NCI-H1417 treated with DMSO at 0.1 percent for 48 hours (cell line): ENCODE measurements at places on chromosomes 4 and X.

DNA sequence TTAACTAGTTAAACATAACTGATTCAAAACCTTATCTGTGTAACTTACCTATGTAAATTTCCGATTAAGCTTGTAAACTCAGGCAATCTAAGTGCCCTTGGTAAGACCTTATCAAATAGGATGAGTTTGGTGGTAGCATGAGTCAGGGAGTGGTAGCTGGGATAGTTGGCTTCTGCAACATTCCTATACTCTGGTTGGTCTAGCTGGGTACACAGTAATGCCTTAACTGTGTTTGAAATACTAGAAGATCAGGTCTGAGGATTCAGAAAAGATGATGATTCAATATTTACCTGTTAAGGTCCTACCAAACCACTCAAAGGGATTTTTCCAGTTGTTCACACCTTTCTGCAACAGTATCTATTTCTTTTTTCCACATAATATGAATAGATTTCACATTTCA is 5.3 kb downstream of the YIPF7 start:
- DNase-seq = no peak

GRCh38 chrX:120462370-120462769 is 6.7 kb downstream of the LAMP2 start:
- no peak for DNase-seq

DNA sequence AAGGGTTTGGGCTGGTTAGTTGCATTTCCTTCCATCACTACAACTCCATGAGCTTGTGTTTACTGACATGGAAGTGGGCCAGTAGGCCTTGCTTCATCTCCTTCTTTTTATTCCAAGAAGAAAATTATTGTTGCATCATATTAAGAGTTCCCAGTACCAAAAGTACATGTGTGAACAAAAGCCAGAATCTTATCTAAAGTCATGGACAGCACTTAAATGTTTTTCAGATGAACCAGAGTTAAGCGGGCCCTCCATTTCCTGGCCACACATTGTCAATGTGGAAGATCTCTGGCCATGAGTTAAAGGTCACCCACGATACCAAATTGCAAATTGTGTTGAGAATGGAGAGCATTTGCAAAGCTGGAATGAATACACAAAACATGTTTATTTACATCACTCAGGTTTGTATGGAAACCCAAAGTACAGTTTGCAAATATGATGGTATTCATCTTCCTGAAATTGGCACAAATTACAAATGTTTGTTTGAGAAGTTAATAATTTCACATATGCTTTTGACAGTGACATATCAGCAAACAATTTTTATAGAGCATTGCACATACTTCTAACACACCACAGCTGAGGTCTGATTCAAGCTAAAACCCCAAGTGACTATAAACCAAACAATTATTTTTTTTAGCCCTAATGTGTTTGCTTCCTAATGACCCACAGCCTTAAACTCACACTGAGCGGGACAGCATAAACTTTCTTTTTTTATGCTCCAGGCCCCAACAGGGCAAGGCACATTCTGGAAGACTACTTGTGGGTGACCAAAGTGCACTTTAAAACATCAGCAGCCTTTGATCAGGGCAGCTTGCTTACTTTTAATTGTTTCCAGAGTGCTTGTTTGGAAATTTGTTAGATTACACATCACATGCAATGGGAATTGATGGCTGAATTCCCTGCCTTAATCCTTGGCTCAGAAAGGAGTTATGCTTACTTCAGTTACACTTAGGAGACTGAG is 502.9 kb upstream of the SLIT2 start:
- no peak for DNase-seq

DNA sequence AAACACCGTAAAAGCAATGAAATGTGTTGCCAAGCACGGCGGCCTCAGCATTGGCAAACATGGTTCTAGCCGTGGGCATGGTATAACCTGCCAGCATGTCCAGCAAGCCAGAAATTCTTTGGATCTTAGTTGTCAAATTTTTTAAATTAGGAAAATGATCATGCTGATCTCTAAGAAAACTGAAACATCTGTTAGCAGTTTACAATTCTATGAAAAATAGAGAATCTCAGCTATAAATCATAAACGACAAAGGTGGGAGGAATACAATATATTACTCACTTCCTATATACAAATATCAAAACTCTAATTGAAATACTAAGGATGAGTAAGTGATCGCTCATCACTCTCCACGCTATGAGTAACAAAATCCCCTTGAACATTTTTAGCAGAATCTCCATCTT is 130.3 kb downstream of the ADGRA3 start:
- DNase-seq = no peak

DNA sequence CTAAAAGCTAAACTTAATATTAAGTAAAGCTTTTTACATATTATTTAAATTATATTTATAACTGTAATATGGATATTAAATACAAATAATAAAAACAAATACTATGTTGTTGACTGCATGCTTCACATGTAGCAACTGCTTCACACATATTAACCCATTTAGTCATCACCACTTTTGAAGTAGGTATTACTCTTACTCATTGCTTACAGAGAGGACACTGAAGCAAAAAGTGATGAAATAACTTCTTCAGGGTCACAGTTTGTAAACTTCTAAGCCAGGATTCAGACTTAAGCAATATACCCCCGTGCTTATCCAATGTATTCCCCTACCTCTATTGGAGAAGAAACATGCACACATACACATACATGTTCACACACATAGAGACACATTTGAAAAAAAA is 166.6 kb downstream of the DKK2 start:
- DNase-seq = no peak

DNA sequence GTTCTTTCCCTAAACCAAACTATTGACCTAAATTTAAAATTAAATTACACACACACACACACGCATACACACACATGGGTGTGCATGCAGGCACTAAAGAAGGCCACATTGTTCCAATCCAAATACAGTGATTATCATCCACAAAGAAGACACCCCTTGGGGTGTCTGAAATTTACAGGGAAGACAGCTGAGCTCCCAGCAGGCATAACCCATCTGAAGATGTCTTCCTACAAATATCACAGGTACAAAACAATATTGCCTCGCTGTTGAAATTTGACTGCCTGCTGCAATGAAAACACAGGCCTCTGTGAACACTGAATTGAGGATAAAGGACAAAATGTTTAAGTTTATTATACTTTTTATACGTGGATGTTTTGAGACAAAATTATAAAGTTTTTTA is 50.2 kb upstream of the SLC7A11 start:
- no peak for DNase-seq

DNA sequence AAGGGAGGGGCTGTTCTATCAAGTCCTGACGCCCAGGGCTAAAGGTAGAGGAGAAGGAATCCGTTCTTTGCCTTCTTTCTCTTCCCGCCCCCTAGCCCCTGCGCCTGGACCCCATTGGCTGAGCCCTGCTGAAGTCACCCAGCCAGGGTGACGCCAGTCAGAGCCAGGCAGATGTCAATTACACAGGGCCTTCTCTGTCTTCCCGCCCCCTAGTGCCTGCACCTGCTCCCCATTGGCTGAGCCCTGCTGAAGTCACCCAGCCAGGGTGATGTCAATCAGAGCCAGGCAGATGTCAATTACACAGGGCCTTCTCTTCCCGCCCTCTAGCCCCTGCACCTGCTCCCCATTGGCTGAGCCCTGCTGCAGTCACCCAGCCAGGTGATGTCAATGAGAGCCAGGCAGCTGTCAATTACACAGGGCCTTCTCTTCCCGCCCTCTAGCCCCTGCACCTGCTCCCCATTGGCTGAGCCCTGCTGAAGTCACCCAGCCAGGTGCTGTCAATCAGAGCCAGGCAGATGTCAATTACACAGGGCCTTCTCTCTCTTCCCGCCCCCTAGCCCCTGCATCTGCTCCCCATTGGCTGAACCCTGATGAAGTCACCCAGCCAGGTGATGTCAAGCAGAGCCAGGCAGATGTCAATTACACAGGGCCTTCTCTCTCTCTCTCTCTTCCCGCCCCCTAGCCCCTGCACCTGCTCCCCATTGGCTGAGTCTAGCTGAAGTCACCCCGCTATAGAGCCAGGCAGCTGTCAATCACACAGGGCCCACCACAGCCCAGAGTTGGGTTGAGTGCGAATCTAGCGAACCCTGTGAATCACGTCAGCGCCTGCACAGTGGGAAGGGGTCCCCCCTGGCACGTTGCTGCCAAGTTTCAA is 46.4 kb downstream of the ASMT start:
- no peak for DNase-seq

DNA sequence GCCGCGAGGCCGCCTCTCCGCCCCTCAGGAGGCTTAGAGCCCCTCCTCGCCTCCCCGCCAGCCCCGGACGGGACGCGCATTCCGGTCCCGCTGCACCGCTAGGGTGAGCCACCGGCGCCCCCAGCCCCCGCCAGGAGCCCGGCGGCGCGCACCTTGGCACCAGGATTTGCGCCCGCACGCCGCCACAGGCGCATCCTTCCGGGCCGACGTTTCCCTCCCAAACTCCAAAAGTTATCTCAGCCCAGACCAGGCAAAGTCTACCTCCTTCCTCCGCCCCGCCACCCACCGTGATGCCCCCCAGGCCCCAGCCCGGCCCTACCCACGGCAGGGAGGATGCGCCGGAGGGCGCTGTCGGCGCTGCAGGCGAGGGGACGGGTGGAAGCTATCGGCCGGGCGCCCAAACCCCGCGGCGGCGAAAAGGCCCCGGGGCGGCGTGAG is 538 bp downstream of the SCML2 start:
- no peak for DNase-seq

DNA sequence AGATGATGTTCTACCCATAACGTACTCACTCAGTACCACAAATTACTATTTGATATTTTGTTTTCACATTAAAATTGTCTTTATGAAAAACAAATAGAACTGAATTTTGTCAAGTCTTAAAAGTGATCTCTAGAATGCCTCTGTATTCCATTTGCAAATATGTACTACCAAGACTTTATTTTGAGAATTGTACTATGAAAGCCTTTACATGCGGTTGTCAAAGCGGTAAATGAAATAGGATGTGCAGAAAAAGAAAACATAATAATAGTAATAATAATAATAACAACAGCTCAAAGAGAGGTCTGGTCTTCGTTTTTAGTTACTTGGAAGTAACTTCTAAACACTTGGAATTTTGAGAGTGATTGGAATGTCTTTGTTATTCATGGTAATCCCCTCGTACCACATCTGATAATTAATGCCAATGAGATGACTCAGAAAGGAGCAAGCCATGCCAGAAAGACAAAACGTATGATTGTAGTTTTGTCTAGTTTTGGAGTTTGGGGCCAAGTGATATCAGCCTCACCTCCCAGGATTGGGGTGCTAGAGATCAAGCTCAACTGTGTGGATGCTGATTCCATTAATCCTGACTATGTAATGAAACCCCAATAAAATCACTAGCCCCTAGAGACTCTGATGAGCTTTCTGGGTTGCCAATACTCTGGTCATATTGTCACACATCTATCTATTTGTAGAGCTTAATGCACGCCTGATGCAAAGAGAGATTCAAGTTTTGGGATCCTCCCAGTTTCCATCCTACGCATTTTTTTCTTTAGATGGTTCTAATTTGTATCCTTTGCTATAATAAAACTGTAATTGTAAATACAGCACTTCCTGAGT is 20.2 kb upstream of the CTSO start:
- DNase-seq = no peak

- DNase-seq = no peak
These were observed 47.8 kb upstream of the CAMK2D start for GRCh38 chr4:113809311-113809710.

DNA sequence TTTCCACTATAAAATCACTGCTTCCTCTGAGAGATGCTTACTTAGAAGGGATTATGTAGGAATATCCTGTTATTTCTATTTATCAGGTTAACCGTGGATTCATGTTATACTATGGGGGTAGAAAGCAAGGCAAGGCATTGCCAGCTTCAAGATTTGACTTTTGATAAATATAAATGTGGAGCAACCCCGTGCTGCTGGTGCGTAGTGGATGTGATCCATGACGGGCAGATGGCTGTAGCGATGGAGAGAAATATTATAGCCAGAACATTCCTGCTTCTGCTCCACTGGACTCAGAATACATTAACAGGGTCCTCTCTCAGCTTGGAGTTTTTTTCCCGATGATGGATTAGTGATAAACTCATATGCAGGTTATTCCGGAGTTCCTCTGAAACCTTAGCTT is 157.6 kb downstream of the TENM3 start:
- DNase-seq = no peak

DNA sequence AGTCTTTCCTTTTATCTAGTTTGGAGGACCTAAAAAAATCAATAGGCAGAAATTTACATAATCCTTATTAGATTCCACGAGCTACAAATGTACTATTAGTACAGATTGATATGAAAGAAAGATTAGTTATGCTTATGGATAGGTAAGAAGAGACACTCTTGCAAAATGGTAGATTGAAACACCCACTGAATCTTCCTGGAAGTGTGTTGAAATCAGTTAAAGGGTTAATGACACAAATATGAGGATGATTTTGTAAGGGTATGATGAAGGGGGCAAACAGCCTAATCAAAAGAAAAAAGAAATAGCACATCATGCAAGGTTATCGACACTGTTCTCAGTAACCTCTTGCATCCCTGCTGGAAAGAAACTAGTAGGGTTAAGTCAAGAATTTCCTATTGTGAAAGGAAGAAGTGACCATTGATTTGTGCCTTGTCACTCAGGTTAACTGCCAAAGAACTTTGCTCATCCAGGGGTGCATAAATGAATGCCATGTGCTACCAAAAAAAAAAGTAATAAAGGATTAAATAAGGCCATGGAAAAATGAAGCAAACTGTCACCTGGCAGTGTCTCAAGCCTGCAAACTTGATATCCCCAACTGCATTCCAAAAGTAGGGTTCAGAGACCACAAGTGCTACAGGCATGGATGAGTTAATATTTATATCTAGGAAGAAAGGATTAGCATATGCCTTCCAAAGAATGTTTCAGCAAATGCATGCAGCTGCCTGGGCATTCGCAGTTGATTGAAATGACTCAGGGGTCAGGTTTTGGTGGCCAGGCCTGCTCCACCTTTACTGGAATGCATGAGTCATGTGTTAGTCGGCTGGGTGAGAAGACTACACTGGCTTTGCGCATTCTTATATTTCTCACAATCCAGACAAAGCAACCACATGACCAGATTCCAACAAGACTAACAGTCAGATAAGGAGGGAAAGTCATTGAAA is 78.3 kb upstream of the ATXN3L start:
- no peak for DNase-seq

DNA sequence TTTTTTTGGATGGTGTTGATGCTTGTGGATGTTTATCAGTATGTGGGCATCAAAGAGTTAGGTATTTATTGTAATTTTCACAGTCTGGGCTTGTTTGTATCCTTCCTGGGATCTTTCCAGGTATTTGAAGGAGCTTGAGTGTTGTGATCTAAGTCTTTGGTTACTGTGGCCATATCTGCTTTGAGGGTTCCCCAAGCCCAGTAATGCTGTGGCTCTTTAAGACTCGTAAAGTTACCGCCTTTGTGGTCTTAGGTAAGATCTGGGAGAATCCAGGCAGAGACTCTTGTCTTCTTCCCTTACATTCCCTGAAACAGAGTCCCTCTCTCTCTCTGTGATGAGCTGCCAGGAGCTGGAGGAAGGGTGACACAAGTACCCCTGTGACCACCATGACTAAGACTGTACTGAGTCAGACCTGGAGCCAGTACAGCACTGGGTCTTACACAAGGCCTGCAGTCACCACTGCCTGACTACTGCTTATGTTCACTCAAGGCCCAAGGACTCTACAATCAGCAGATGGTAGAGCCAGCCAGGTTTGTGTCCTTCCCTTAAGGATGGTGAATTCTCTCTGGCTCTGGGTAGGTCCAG is 62.2 kb downstream of the FMR1NB start:
- no peak for DNase-seq
